ENCODE measurements at places on chromosomes 2 and 18.

- DNase-seq, result no peak
These were observed 13.4 kb upstream of the WIPF1 start for GRCh38 chr2:174611006-174611405.

GRCh38 chr18:76712511-76713140 lies 109.7 kb upstream of the ZNF236 start:
- no peak for DNase-seq

- DNase-seq, result no peak
These were observed 20.3 kb downstream of the MTERF4 start for GRCh38 chr2:241081643-241082340.

DNA sequence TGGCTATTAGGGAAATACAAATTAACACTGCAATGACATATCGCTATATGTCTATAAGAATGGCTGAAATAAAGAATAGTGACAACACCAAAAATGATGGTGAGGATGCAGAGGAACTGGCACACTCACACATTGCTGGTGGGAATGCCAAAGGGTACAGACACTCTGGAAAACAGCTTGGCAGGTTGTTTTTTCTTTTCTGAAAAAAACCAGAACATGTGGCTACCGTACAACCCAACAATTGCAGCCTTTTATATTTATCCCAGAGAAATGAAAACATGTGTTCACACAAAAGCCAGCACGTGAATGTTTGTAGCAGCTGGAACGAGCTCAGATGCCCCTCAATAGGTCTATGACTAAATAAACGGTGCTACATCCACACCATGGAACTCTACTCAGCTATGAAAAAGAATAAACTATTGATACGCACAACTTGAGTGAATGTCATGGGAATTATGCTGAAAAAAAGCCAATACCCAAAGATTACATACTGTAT lies 45.9 kb downstream of the KCNE4 start:
- no peak for DNase-seq

DNA sequence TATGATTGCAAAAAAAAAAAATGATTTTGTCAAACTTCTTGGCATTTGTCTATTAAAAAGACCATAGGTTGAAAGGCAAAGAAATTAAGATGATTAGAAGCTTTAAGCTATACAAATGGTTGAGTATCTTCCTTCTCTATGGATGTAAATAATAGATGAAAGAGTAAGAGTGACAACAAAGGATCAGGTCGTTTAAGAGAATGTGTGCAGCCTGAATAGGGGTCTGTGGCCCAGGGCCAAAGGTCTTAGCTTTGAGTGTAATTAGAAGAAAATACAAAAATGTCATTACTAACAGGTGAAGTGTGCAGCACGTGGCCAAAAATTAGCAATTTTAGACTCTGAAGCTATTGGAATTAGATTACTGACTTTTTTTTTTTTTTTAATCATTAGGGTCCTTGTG lies 122.4 kb downstream of the GREB1L start:
- no peak for DNase-seq

GRCh38 chr2:8382485-8382884 lies 299.4 kb upstream of the ID2 start:
- DNase-seq, result no peak

- DNase-seq, result no peak
These were observed 155.5 kb downstream of the CTIF start for GRCh38 chr18:48694295-48694694.

DNA sequence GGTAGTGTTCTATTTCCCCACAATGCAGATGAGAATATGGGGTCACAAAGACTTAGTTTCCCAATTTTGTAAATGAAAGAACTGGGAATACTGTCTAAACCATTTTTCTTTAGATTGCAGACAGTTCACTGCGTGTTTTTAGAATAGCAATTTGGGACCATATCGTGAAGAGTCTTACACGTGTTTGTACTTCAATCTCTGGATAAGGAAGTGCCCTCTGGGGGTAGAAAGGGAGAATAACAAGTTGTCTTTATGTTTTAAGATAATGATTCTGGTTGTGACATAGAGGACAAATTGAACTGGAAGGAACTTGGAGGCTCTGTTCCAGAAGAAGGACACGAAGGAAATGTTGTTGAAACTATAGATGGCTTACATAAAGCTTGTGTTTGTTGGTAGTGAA lies 457.7 kb downstream of the CBLN2 start:
- no peak for DNase-seq

DNA sequence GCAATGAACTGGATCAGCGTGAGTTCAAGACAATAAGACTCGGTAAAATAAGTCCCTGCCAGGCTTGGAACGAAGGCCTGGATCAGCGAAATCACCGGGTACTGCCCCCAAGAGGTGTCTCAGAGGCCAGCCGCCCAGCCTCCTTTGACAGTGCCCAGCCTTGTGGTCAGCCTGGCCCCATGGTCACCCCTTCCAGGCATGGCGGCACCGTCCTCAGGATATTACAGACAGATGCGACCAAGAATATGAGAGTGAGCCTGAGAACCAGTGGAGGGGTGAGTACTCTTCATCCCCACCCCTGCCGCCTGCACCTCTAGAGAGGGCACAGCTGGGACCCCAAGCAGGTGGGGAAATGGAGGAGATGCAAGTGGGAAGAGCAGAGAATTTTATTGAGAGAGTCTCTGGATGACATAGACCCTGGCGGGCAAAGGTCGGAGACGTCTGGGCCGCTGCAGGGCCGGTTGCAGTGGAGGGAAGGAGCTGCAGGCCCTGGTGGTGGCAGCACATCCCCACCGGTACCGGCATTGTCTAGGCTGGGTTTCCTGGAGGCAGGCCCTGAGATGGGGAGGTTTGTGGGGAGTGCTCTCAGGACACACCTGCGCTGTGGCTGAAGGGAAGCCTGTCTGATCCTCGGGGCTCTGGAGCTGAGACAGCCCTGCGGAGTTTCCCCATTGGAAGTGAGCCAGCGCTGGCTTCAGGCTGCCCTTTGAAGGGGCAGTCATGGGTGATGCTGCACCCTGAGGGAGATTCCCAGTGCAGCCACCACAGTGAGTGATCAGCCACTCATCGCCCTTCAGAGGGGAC lies 190.0 kb downstream of the SEPTIN10 start:
- no peak for DNase-seq

DNA sequence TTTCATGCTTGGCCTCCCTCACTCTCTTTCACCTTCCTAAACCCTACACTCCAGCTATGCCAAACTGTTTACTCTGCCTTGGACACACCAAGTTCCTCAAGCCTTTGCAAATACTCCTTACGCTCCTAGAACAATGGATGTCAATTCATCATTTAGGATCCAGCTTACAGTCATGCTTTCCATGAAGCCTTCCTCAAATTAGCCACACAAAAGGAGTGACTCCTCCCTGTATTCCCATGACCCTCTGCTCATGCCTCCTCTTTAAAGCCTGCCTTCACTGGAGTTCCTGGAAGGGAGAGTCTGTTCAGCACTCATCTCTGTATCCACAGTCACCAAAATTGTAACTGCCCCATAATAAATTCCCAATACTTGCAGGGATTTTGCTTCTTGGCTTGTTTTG lies 721 bp upstream of the EHD3 start:
- DNase-seq, result no peak

GRCh38 chr2:191066197-191066918 lies 52.4 kb upstream of the STAT1 start:
- no peak for DNase-seq

DNA sequence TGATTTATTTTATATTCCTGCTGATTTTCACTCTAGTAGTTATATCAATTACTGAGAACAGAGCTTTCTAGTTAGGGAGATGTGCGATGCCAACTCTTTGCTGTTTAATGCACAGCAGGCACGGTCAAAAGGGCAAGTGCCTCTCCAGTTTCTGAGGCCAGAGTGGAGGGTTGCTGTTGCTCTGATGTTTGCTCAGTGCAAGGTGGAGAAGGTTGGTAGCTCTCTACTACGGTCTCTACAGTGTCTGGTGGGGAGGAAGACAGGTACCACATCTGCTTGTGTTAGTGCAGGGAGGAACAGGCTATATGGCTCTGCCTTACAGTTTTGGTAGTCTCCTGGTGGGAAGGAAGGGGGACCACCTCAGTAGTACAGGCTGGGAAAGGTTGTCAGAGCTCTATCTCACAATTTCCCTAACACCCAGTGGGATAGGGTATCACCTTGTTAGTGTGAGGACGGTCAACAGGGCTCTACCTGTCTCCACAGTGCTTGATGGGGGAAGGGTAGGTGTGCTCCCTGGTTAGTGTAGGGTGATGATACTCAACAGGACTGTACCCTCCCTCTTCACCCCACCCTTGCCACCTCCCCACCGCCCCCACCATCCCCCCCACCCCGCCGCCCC lies 85.9 kb downstream of the FANCL start:
- peak; percentile 91 for DNase-seq

- no peak for DNase-seq
These were observed 106.2 kb upstream of the BZW1 start for GRCh38 chr2:200705305-200706041.

DNA sequence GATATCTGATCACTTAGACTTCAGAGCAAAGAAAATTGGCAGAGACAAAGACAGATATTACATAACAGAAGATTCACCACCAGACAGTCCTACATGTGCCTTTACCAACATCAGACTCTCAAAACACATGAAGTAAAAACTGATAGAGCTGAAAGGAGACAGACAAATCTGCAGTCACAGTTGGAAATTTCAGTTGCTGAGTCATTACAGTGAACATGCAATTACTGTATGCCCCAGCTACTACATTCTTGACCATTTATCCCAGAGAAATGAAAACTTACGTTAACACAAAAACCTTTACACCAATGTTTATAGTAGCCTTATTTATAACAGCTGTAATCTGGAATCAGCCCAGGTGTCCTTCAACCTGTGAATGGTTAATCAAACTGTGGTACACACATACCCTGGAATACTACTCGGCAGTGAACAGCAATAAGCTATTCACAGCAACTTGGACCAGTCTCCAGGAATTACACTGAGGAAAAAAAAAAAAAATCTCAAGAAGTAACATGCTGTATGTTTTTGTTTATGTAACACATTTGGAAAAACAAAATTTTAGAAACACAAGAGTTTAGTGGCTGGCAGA lies 7.5 kb upstream of the SCLY start:
- DNase-seq, result no peak

GRCh38 chr2:148541792-148542191 lies 102.8 kb upstream of the EPC2 start:
- no peak for DNase-seq

- DNase-seq, result no peak
These were observed 13.4 kb downstream of the PARD6G start for GRCh38 chr18:80233899-80234298.

DNA sequence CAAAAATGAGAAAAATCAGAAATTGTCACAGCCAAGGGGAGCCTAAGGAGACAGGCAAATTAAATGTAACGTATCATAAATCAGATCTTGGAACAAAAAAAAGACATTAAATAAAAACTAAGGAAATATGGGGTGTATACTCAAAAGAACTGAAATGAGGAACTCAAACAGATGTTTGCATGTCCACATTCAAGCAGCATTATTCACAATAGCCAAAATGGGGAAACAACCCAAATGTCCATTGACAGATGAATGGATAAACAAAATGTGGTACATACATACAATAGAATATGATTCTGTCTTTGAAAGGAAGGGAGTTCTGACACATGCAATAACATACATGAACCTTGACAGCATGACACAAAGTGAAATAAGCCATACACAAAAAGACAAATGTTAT lies 155.8 kb upstream of the KLF7 start:
- no peak for DNase-seq

DNA sequence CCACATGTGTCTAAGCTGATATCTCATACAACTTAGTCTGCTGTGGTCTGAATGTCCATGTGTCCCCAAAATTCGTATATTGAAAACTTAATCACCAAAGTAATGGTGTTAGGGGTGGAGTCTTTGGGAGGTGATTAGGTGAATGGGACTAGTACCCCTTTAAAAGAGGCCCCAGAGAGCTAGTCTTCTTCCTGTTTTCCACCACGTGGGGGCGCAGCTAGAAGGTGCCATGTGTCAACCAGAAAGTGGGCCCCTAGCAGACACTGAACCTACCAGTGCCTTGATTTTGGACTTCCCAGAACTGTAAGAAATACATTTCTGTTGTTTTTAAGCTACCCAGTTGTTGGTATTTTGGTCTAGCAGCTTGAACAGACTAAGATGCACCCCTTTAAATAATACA lies 86.6 kb downstream of the ASB1 start:
- DNase-seq, result no peak

DNA sequence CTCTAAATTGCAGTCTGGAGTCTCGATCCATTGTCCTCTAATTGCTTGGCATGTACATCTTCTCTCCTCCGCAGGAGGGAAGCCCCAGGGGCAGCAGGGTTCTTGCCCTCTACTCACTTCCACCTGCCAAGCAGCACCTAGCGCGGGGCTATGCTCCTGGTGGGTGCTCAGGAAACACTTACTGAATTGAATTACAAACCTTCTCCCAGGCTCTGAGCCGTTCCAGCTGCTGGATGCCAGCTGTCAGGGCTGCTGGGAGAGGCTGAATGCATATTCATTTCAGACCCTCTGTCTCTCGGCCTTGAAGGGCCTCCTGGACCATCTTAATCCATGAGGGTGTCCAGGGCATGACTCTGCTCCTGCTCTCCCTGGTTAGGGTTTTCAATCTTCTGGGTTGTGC lies 94.0 kb downstream of the CELF4 start:
- peak; percentile 39 for DNase-seq

Measured in NCI-H2227 treated with DMSO at 0.1 percent for 48 hours (cell line).